ENCODE measurements at places on chromosomes 7 and 10. TPM values are rescaled to one million over a fixed set of nuclear protein-coding genes. Genes with fewer than 3 reads are reported as not detected.

DNA sequence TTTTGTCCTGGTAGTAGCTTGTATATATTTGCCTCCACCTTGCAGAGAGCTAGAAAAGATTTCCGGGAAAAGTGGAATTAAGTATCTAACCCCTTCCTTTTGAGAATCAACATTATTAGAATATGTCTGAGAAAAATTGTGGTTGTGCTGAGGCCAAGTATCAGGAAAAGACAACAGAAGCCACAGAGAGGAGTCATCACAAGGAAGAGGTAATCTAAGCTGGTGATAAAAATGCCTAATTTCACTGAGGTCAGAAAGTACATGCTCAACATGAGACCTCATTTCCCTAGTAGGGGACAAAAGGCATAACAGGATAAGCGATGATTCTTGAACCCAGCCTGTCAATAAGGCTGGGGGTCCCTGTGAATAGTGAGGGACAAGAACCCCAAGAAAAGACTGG, 97.0 kb upstream of the PDE1C start:
- no peak for DNase-seq
- H3K36me3 ChIP-seq, result no peaks in the 10 kb centered on the region
- H3K27me3 ChIP-seq, result no peaks in the 10 kb centered on the region
- H3K27ac ChIP-seq, result no peak overlapping the region

GRCh38 chr7:22386865-22387264, 29.9 kb upstream of the RAPGEF5 start:
- no peak for DNase-seq
- no peaks in the 10 kb centered on the region for H3K36me3 ChIP-seq
- H3K4me1 ChIP-seq, result peaks cover 5% of the 10 kb centered on the region
- peaks cover 24% of the 10 kb centered on the region for H3K27me3 ChIP-seq
- no peak overlapping the region for H3K4me3 ChIP-seq

- DNase-seq, result no peak
- H3K27me3 ChIP-seq, result no peaks in the 10 kb centered on the region
- H3K36me3 ChIP-seq, result peaks cover 7% of the 10 kb centered on the region
Measured at GRCh38 chr10:60564475-60564874, 174.8 kb upstream of the ANK3 start.

Gene SPDYE8
- not detected for total RNA-seq

Gene PRKG1
- not detected for total RNA-seq

Data from activated CD8-positive, alpha-beta memory T cell treated with anti-CD3 and anti-CD28 coated beads, Interleukin-2, amount 10 ng/mL, durations not matched to agents 7 days and 5 days (primary cell).